GM23338 (cell line): ENCODE measurements at places on chromosomes 5 and 9. TPM values are rescaled to one million over a fixed set of nuclear protein-coding genes. Genes with fewer than 3 reads are reported as not detected.
A peak's percentile ranks its signal among the peaks of the same experiment; 100 is the strongest.

Gene LHX2
- total RNA-seq, result 0.19 and 1.7 TPM in 2 replicates

Gene GGTA1
- total RNA-seq, result not detected in 2 replicates

Gene ZNF354C
- 9.8 and 11.3 TPM in 2 replicates for total RNA-seq

Gene SEMA4D
- 48.0 and 63.0 TPM in 2 replicates for total RNA-seq

Gene DRD1
- total RNA-seq, result 0.14 TPM in 1 of 2 replicates, not detected in the other

Gene PLCXD3
- 0.03 TPM in 1 of 2 replicates, not detected in the other for total RNA-seq

DNA sequence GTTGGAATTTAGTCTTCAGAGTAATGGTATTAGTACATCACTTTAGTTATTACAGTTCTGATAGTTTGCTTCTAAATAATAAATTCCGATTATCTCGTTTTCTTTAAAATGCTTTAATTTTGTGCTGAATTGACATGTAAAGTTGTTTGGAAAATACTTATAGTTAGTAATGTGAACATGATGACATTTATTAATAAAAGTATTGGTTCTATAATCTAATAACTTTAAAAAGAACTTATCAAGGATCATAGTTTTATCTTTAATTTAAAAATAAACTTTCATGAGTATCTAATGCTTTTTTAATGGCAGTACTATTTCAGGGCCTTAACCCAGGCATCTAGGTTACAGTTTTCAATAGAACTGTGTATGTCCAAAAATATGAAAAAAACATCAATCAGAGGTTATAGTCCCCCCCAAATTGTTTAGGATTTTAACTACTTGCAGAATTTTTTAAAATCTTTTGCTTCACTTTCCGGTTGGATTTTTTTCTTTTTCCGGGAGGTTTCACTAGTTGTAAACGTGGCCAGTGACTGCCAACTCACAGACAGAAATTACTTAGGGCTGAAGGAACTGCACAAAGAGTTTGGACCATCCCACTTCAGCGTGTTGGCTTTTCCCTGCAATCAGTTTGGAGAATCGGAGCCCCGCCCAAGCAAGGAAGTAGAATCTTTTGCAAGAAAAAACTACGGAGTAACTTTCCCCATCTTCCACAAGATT is 680 bp downstream of the GPX8 start:
- no peaks in the 10 kb centered on the region for H3K4me1 ChIP-seq
- peak overlapping the region; percentile 69 for H3K4me3 ChIP-seq
- no peaks in the 10 kb centered on the region for H3K27me3 ChIP-seq
- H3K36me3 ChIP-seq, result peaks cover 20% of the 10 kb centered on the region; the same call in 1 of the 2 replicates

DNA sequence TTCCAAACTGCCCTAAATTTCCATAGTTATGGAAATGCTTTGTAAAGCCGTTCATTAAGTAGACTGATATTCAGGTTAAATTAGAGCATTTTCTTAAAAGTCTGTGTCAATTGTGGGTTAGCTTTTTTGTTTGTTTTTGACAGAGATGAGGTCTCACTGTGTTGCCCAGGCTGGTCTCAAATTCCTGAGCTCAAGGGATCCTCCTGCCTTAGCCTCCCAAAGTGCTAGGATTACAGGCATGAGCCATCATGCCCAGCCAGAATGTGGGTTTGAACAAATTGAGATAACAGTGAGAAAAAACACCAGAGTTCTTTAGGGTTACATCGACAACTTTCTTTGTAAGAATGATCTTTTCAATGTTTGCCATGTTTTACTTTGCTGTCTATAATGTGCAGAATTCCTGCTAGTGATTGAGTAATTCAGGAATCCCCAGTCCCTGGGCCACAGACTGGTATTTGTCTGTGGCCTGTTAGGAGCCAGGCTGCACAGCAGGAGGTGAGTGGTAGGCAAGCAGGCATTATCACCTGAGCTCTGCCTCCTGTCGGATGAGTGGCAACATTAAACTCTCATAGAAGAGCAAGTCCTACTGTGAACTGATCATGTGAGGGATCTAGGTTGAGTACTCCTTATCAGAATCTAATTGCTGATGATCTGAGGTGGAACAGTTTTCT is 80.5 kb downstream of the RAI14 start:
- no peaks in the 10 kb centered on the region for H3K36me3 ChIP-seq
- H3K27me3 ChIP-seq, result no peaks in the 10 kb centered on the region
- peaks cover 34% of the 10 kb centered on the region for H3K4me1 ChIP-seq
- no peak overlapping the region for H3K4me3 ChIP-seq

GRCh38 chr9:35774907-35775635 is 16.3 kb upstream of the NPR2 start:
- H3K27me3 ChIP-seq, result no peaks in the 10 kb centered on the region
- peak overlapping the region; percentile 82; the same call in 1 of the 2 replicates for H3K27ac ChIP-seq
- no peaks in the 10 kb centered on the region for H3K36me3 ChIP-seq

- no peak overlapping the region for H3K27ac ChIP-seq
- no peaks in the 10 kb centered on the region for H3K27me3 ChIP-seq
- no peak overlapping the region for H3K4me3 ChIP-seq
- peaks cover 11% of the 10 kb centered on the region for H3K4me1 ChIP-seq
- H3K36me3 ChIP-seq, result peaks cover 6% of the 10 kb centered on the region; the same call in 1 of the 2 replicates
- peak; percentile 82 for DNase-seq
Measured at GRCh38 chr5:10201223-10201868, 48.3 kb downstream of the ATPSCKMT start.

- H3K4me1 ChIP-seq, result no peaks in the 10 kb centered on the region
- H3K4me3 ChIP-seq, result no peak overlapping the region
- no peak overlapping the region for H3K27ac ChIP-seq
- no peaks in the 10 kb centered on the region for H3K36me3 ChIP-seq
- no peak for DNase-seq
- H3K27me3 ChIP-seq, result no peaks in the 10 kb centered on the region
Measured at GRCh38 chr5:11319836-11320580, 559.0 kb upstream of the DAP start.

- no peaks in the 10 kb centered on the region for H3K4me1 ChIP-seq
- no peak overlapping the region for H3K27ac ChIP-seq
- no peak for DNase-seq
- no peak overlapping the region for H3K4me3 ChIP-seq
Measured at GRCh38 chr5:68087866-68088265, 127.7 kb upstream of the PIK3R1 start.

DNA sequence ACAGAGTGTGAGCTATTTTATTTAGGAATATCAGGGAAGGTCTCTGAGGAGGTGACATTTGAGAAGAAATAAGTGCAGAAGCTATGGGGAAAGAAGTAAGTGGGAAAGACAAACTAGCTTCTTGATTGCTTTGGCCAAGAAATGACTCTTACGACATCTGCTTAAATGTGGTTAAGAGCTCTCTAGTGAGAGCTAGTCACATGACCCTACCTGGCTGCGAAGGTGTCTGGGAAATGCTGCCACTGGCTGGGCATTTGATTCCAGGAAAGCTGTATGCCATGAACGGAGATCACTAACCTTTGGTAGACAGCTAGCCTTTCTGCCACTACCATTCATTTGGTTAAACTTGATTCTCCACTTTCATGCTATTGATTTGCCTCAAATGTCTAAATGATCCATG is 80.1 kb downstream of the KIAA0825 start:
- no peak overlapping the region for H3K27ac ChIP-seq
- no peak overlapping the region for H3K4me3 ChIP-seq
- H3K4me1 ChIP-seq, result no peaks in the 10 kb centered on the region
- H3K36me3 ChIP-seq, result peaks cover 10% of the 10 kb centered on the region

- no peak overlapping the region for H3K27ac ChIP-seq
- H3K36me3 ChIP-seq, result no peaks in the 10 kb centered on the region
- H3K4me3 ChIP-seq, result no peak overlapping the region
- H3K4me1 ChIP-seq, result no peaks in the 10 kb centered on the region
- peak; percentile 90 for DNase-seq
- no peaks in the 10 kb centered on the region for H3K27me3 ChIP-seq
Measured at GRCh38 chr9:928363-929042, 48.0 kb upstream of the DMRT3 start.
